ENCODE measurements at places on chromosomes 6 and 20.

DNA sequence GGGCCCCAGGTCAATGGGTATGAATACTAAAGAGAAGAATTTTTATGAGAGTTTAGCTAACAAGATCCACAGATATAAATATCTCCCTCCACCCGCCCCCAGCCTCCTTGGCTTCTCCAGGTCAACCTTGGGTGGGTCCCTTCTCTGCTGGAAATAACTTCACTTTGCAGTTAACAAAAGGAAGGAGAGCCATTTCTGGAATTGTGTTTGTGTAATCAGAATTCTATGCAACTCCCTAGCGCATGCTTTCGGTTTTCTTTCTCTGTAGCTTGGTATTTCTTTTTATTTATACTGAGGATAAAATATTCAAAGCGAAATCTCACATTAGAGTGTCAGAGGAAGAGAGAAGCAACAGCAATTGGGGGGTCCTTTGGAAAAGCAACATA, 27.1 kb downstream of the RIPOR2 start:
- DNase-seq = no peak
- H3K36me3 ChIP-seq = peaks cover 2% of the 10 kb centered on the region
- H3K27ac ChIP-seq = no peak overlapping the region
- no peak overlapping the region for H3K4me3 ChIP-seq
- no peaks in the 10 kb centered on the region for H3K27me3 ChIP-seq
- no peaks in the 10 kb centered on the region for H3K4me1 ChIP-seq

DNA sequence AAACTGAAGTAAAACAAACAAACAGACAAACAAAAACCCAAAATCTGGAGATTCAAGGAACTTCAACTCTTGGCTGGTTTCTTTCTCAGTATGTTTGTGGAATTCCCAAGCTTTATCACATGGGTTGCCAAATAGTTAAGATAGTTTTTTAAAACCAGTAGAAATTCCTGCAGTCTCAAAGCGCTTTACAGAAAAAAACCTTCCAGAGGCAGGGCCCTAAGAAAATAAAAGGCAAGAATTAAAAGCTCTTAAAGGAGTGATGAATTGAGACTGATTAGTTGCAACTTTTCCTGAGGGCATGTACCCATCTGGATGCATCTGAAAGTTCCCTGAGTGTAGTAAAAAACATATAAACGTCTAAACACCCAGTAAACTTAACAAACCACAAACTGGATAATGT, 25.9 kb upstream of the PTCHD4 start:
- no peaks in the 10 kb centered on the region for H3K4me1 ChIP-seq
- no peaks in the 10 kb centered on the region for H3K27me3 ChIP-seq
- no peaks in the 10 kb centered on the region for H3K36me3 ChIP-seq
- no peak overlapping the region for H3K4me3 ChIP-seq

DNA sequence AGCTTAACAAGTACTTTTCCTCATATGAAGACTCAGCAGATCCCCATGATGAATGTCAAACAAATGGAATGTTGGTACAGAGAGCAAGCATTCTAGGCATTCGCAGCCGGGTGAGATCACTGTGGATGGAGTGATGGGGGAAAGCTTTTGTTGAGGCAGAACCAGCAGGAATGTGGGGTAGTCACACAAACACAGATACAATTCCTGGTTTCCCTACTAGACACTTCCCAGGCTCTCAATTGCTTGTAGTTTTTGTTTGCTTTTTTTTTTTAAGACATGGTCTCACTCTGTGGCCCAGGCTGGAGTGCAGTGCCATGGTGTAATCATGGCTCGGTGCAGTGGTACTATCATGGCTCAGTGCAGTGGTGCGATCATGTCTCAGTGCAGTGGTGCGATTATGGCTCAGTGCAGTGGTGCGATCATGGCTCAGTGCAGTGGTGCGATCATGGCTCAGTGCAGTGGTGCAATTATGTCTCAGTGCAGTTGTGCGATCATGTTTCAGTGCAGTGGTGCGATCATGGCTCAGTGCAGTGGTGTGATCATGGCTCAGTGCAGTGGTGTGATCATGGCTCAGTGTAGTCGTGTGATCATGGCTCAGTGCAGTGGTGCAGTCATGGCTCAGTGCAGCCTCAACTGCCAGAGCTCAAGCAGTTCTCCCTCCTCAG, 15.4 kb upstream of the IER3 start:
- H3K4me3 ChIP-seq = no peak overlapping the region
- H3K27ac ChIP-seq = peak overlapping the region; percentile 87
- peak; percentile 84 for DNase-seq

DNA sequence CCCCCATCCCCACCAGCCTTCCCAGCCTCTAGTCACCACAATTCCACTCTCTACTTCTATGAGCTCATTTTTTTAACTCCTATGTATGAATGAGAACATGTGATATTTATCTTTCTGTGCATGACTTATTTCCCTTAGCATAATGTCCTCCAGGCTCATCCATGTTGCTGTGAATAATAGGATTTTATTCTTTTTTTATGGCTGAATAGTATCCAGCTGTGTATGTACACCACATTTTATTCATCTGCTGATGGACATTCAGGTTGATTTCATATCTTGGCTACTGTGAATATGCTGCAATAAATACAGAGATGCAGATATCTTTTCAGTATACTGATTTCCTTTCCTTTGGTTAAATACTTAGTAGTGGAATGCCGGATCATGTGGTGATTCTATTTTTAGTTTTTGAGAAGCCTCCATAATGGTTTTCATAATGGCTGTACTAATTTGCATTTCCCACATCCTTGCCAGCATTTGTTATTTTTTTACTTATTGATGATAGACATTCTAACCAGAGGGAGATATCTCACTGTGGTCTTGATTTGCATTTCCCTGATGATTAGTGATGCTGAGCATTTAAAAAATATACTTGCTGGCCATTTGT, 194.9 kb downstream of the PACRG start:
- no peak overlapping the region for H3K4me3 ChIP-seq
- DNase-seq = no peak
- H3K27ac ChIP-seq = no peak overlapping the region
- H3K27me3 ChIP-seq = no peaks in the 10 kb centered on the region
- H3K4me1 ChIP-seq = no peaks in the 10 kb centered on the region

- H3K4me3 ChIP-seq = no peak overlapping the region
- no peak for DNase-seq
- no peak overlapping the region for H3K27ac ChIP-seq
- H3K27me3 ChIP-seq = peaks cover 2% of the 10 kb centered on the region
These were observed 328.4 kb downstream of the DHX35 start for GRCh38 chr20:39290575-39290974.
